ENCODE measurements at places on chromosomes 13 and 19. TPM values are rescaled to one million over a fixed set of nuclear protein-coding genes. Genes with fewer than 3 reads are reported as not detected.

Gene SBNO2
- polyA plus RNA-seq: 53.1 TPM

Gene DOCK9
- polyA plus RNA-seq: 57.2 TPM

Gene GPR4
- 11.6 TPM for polyA plus RNA-seq

Gene ACTMAP
- 3.5 TPM for polyA plus RNA-seq

Gene RNF126
- polyA plus RNA-seq: 50.0 TPM
